ENCODE measurements at places on chromosomes 2 and 18.

- no peak for DNase-seq
Observed at GRCh38 chr2:241048149-241048948, 49.9 kb downstream of the SNED1 start.

- DNase-seq = no peak
Observed at GRCh38 chr2:169082995-169083394, 13.6 kb downstream of the DHRS9 start.

GRCh38 chr2:147628971-147629421 is 215.8 kb upstream of the ACVR2A start:
- DNase-seq = no peak

GRCh38 chr2:30684996-30685395 is 122.2 kb downstream of the CAPN13 start:
- no peak for DNase-seq

GRCh38 chr2:64685430-64685829 is 31.7 kb upstream of the SERTAD2 start:
- no peak for DNase-seq

GRCh38 chr2:75375646-75376582 is 176.6 kb upstream of the TACR1 start:
- no peak for DNase-seq

DNA sequence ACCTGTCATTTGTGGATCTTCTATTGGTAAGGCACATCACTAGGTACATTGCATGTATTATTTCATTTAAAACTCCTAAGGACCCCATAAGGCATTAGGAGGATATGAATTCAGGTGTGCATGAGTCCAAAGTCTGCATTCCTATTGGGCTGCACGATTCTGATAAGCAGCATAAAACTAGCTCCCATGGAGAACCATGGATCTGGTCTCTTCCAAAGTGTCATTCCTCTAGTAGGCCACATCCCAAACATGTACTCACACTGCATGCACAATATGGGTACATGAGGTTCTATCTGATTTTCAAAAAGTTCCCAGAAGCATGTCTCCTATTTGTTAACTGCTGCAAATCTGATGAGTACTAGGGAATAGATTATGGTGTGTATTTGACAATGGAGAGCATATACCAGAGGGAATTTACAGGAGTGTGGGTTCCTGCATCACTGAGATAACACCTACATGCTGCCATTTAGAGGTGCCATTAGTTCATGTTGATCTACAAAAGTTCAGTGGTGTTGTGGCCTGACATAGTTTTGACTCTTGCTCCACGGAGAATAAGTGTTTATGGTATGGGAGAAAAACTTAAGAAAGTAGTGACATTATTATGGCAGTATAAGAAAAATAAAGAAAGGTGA is 11.3 kb downstream of the CYTIP start:
- DNase-seq = no peak

GRCh38 chr2:100832885-100833284 is 12.9 kb downstream of the NPAS2 start:
- DNase-seq = no peak

DNA sequence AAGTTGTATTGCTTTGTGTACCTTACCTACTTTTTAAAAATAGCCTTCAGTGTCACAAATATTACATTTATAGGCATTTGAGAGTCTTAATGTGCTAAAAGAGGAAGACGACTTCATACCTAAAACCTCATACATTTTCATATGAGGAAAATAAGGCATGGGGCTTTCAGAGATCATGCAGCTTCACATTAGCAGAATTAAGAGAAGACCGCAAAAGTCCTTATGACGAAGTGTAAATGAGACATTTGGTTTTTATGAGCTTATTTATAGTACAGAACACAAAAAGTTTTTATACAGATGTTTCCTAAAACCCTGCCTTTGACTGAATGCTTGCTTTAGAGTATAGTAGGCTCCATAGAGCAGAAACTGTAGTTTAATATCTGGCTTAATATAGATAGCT is 10.1 kb upstream of the CCDC138 start:
- DNase-seq = no peak

GRCh38 chr2:96265349-96265839 is 403 bp downstream of the TMEM127 start:
- DNase-seq = no peak

DNA sequence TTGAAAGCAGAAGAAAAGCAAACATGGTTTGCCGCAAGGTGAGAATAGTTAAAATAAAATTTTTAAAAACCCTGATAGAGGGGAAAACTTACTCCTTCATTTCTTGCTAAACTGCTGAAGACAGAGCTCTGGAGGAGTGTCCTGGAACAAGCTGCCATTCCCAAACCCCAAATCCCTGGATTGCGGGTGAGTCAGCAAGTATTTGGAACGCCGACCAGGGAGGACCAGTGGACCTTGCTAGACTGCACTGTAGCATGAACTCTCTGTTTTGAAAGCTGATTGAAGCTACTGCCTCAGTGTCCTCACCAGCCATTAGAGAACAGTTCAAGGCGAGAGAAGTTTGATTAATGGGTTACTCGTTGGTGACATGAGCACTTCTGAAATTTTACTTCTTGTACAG is 99.4 kb upstream of the RASGRP3 start:
- no peak for DNase-seq

GRCh38 chr2:234496055-234496834 is 636 bp downstream of the ARL4C start:
- DNase-seq = no peak

GRCh38 chr18:10297086-10297485 is 157.3 kb upstream of the APCDD1 start:
- DNase-seq = no peak

- no peak for DNase-seq
Observed at GRCh38 chr2:190911813-190912212, 31.2 kb downstream of the GLS start.

GRCh38 chr2:42197792-42198191 is 28.6 kb downstream of the EML4 start:
- no peak for DNase-seq

DNA sequence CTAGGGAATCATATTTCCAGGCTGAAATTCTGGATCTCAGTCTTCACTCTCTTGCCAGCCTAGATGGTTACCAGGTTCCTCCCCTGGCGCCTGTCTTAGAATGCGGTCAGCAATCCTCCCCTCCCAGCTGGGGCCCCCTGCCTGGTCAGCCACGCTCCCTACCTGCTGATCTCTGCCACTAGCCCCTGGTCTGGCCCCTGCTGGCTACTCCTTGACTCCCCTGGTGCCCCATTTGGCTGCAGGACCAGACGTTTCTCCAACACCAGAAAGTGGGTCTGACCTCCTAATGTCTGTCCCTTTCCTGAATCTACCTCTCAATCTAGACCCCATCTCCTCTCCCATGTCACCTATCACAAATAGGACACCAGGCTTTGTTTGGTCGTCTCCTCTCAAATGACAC is 432.0 kb upstream of the SMIM21 start:
- DNase-seq = no peak

GRCh38 chr18:62977512-62977911 is 262.2 kb downstream of the PHLPP1 start:
- no peak for DNase-seq

- DNase-seq = no peak
Observed at GRCh38 chr2:135255208-135255607, 203.1 kb downstream of the RAB3GAP1 start.

- no peak for DNase-seq
Observed at GRCh38 chr18:31407649-31408048, 31.1 kb downstream of the DSG4 start.

- DNase-seq = no peak
Observed at GRCh38 chr18:45046228-45046627, 365.5 kb downstream of the SETBP1 start.

DNA sequence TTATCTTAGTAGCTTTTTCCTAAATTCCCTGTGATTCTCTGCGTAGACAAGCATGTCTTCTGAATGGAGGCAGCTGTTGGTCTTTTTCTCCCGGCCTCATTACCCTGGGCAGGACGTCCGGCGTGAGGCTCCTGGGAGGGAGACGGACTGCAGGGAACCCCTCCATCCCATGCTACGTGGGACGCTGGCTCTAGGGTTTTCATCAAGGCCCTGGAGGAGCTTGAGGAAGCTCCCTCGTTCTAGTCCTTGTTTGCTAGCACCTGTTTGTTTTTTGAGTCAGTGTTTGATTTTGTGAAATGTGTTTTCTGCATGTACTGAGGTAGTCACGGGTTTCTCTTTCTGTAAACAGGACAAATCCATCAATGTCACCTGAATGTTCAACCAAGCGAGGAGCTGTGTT is 99.3 kb upstream of the TMEM18 start:
- DNase-seq = no peak

- DNase-seq = no peak
Observed at GRCh38 chr2:127058246-127058953, 48.6 kb downstream of the BIN1 start.

Measured in cortex of kidney (tissue), 1 donor.